ENCODE measurements at places on chromosomes 3 and 15. TPM values are rescaled to one million over a fixed set of nuclear protein-coding genes. Genes with fewer than 3 reads are reported as not detected.

Gene CCR8
- not detected for polyA plus RNA-seq

Gene MCTP2
- 8.1 TPM for polyA plus RNA-seq

Gene CAV3
- polyA plus RNA-seq: not detected

Gene SNX33
- polyA plus RNA-seq: 21.1 TPM

DNA sequence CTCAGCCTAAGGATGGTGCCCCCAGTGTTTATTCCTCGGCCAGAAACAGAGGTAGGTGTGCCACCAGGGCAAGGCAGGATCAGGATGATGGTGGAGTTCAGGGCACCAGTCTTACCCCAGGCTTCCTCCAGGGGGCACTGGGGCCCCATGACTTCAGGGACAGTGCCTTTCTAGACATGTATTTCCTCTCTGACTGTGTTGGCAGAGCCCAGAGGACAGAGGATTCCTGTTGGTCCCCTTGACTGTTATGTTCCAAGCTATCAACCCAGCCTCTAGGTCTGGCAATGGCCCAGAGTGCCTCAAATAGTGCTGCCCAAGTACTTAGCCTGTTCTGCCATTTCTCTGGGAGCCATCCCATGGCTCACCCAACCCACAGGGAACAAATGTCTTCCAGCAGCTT is 2.8 kb downstream of the HEMK1 start:
- DNase-seq: peak; percentile 83

GRCh38 chr3:36215241-36215640 is 165.1 kb upstream of the STAC start:
- no peak for DNase-seq

GRCh38 chr15:92870010-92870591 is 30.0 kb upstream of the CHD2 start:
- peak; percentile 35 for DNase-seq

DNA sequence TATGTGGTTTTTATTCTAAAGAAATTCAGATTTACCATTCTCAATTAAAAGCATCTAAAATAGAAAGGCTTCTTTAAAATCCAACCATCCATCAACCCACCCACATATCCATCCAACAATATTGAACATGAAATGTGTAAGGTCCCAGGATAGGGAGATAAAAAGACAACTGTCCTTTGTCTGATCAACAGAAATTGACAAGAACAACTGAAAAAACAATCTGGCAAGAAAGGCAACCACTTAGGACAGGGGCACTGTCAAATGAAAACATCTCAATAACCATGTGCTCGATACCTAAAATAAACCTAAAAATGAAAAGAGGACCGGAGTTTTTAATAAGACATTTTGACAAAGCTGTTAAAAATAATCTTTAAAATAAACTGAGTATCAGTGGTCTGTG is 67.2 kb downstream of the NR1I2 start:
- DNase-seq: no peak

GRCh38 chr3:111577798-111578685 is 17.1 kb downstream of the ZBED2 start:
- peak; percentile 74 for DNase-seq

Gene SMCO1
- polyA plus RNA-seq: not detected
